SW 1271 (cell line): ENCODE measurements at places on chromosomes 7 and 10.

GRCh38 chr7:22214000-22214399, 143.0 kb downstream of the RAPGEF5 start:
- DNase-seq: no peak

DNA sequence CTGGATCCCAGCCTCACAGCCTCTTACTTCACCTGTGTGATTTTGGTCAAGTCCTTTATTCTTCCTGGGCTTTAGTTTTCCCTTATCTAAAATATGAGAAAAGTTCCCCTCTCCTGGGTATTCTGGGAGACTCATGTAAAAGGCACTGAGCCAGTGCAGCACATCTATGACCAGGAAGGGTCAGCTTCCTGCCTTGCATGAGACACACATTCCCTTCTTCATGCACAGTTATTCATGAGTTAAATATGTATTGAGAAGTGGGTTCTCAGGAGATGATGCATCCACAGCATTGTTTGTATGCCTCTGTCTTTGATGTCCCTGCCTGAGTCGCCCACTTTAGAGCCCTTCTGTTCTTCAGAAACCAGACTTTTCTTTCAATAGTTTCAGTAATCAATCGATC, 33.3 kb downstream of the EGFR start:
- DNase-seq: peak; percentile 49

GRCh38 chr10:67925449-67926005, 41.1 kb downstream of the SIRT1 start:
- DNase-seq: no peak

GRCh38 chr10:34906067-34906965, 91.2 kb upstream of the PARD3 start:
- no peak for DNase-seq

- DNase-seq: no peak
Observed at GRCh38 chr7:22082553-22082885, 136.8 kb upstream of the CDCA7L start.

GRCh38 chr10:131936736-131937135, 35.9 kb downstream of the PPP2R2D start:
- no peak for DNase-seq

DNA sequence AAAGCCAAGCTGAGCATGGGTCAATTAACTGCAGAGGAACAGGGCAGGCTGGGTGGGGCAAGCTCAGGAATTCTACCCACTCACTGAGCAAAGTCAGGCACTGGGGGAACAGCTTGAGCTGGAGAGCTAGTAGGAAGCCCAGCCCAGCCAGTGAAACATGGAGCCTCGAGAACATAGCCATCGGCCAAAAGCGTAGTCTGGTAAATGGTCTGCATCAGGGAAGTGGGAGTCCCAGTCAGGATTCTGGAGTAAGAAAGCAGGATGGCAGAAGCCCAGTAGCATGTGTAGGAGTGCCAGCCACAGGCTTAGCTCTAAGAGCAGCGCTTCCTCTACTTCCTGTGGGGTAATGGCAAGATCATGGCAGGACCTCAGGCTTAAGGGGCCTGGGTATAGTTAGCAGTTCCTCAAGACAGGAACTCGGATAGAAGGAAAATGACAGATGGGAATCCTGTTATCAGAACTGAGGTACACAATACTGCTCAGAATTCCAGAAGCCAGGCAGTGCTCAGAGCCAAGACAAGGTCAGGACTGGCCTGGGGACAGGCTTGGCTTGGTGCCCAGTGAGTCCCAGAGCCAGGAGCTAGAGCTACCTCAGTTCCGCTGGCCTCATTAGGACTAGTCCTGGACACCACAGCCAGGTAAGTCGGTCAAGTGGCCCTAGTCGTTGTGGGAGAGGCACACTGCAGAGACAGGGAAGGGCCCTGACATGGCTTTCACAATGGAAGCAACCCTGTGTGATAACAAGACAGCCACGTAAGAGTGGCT, 65.4 kb upstream of the MXI1 start:
- no peak for DNase-seq

DNA sequence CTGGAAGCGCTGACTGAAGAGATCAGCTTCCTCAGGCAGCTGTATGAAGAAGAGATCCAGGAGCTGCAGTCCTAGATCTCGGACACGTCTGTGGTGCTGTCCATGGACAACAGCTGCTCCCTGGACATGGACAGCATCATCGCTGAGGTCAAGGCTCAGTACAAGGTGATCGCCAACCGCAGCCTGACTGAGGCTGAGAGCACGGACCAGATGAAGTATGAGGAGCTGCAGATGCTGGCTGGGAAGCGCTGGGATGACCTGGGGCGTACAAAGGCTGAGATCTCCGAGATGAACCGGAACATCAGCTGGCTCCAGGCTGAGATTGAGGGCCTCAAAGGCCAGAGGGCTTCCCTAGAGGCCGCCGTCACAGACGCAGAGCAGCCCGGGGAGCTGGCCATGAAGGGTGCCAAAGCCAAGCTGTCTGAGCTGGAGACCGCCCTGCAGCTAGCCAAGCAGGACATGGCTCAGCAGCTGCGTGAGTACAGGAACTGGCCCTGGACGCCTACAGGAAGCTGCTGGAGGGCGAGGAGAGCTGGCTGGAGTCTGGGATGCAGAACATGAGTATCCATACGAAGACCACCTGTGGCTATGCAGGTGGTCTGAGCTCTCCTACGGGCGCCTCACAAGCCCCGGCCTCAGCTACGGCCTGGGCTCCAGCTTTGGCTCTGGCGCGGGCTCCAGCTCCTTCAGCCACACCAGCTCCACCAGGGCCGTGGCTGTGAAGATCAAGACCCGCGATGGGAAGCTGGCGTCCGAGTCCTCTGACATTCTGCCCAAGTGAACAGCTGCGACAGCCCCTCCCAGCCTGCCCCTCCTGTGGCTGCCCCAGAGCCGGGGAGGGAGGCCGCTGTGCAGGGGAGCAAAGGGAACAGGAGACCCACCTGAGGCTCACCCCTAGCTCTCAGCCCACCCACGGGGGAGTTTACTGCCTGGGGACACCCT, 24.9 kb upstream of the AMPH start:
- no peak for DNase-seq

GRCh38 chr10:112815269-112816032, 134.6 kb upstream of the TCF7L2 start:
- no peak for DNase-seq

GRCh38 chr7:99365318-99366141, 9.0 kb upstream of the ARPC1B start:
- DNase-seq: no peak

DNA sequence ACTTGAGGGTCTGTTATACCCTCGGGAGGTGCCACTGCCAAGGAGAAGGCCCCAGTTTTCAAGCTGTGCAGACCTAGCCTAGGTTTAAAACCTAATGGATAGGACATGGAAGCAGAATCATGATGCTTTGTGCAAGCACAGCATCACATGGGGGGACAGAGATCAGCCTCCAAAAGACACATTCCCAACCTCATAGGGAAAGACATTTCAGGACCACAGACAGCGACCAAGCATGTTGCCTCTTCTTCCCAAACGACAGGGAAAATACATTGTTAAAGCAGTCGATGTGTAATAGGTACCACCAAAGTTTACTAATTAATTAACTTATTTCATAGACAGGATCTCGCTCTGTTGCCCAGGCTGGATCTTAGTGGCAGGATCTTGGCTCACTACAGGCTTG, 573.9 kb downstream of the TCERG1L start:
- no peak for DNase-seq

- no peak for DNase-seq
Observed at GRCh38 chr10:14476006-14476405, 145.3 kb upstream of the FRMD4A start.

DNA sequence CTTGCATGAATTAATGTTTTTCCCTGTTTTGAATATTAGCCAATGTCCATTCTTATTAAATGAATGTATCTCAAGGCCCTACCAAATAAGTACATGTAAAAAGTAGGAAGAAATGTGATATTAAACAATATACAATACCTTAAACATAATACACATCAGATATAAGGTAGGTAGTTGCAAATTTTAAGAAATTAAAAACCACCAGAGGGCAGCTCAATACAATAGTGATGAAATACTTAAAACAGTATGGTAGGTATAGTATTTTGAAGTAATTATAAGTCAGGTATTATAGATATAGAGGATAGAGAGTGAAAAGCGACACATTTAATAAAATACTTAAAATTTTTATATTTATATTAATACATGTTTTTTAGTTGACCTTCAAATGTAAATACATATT, 43.6 kb upstream of the CDK14 start:
- DNase-seq: peak; percentile 13

DNA sequence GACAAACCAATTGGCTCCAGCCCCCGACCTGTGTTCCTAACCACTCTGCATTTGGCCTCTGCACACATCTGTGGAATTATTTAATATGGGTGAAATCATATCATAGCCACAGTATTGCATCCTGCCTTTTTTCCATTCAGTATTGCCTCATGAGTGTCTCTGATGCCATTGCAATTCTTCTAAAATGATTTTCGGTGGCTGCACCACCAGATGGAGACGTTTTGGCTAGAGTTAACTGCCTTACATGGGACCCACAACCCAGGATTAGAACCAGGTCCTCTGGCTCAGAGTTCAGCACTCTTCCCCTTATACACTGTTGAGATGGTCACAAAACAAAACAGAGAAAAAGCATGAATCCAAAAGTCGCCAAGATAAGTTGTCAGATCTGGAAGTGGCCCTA, 180.8 kb downstream of the EMX2 start:
- no peak for DNase-seq

- no peak for DNase-seq
Observed at GRCh38 chr10:76298329-76298728, 866.9 kb downstream of the LRMDA start.

DNA sequence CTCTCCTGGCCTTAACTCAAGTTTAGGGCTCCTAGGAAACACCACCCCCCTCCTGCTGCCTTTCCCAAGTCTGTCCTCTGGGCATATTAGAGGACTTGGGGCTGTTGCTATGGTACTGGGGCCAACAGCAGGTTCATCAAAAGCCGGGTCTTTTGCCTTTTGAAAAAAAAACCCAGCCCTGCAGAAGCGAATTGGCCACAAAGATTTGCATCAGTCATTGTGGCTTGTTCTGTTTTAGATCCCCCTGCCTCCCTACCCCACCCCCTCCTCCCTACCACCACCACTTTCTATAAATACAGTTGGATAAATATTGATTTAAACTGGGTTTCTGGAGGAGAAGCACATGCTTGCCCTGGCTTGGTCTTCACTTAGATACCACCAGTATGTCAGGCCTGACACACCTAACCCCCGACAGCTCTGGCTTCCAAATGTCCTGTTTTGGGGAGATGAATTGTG, 7.0 kb downstream of the MXI1 start:
- no peak for DNase-seq

DNA sequence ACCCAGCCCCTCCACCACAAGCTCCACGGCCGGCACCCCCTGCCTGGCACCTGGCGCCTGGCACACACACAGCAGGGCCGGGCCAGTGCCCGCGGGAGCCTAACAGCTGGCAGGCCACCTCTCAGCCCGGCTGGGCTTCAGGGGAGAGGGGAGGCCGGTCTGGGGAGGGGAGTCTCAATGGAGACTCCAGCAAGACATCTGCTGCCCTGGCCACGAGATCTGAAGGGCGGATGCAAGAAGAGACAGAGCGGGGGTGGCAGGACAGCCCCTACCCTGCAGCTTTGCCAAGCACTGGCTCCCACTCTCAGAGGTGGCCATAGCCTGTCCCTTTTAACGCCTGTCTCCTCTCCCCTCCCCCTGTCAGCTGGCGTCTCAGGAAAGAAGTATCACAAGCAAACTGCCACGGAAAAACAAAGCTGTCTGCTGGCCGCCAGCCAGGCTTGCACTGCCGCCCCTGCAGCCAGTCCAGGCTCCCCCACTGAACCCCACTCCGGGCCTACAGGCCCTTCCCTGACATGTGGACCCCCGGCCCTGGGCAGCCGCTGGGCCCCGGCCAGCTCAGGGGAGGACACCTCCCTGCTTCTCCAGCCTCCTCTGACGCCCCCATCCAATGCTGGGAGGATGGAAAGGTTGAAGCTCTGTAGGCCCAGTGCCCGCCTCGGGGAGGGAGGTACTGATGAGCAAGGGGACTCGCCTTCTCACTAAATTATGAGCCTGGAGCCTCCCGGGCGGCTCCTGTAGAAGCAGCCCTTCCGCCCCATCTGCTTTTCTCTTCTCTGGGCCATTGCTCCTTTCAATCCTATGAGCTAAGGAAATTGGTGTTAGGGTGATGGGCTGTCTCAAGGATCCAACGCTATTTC, 178.4 kb downstream of the ARHGAP12 start:
- no peak for DNase-seq

GRCh38 chr7:37039131-37039749, 314.9 kb upstream of the AOAH start:
- DNase-seq: no peak

DNA sequence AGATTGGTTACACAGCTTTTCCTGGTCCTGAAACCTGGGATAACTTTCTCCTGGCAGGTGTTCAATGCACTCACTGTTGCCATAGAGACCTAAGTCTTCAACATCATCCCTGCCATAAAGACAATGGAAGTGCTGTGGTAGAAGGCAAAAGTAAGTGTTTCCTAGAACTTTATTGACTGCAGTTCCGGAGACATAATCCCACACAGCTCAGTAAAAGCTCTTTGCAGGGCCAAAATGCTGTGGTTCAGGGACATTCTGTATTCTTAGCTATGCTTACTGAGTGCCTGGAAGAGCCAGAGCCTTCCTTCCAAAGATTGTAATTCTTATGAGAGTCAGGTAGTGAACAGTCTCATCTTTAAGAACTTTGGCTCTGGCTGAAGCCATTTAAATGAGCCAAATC, 5.3 kb downstream of the WIPF3 start:
- DNase-seq: no peak
